Hair follicular keratinocyte (primary cell): ENCODE measurements at places on chromosomes 3 and 15. TPM values are rescaled to one million over a fixed set of nuclear protein-coding genes. Genes with fewer than 3 reads are reported as not detected.

The CPN2 gene
- not detected in 2 replicates for total RNA-seq

The CMTM8 gene
- 0.87 and 2.5 TPM in 2 replicates for total RNA-seq

The TMEM158 gene
- total RNA-seq = 3.0 and 4.3 TPM in 2 replicates

The GOLGA8S gene
- total RNA-seq = not detected in 2 replicates

The CPNE9 gene
- total RNA-seq = not detected in 2 replicates

The IFT122 gene
- 10.5 and 11.5 TPM in 2 replicates for total RNA-seq

The NPAP1 gene
- not detected in 2 replicates for total RNA-seq

The HTR3E gene
- not detected in 2 replicates for total RNA-seq

The MDFIC2 gene
- total RNA-seq = not detected in 2 replicates

The SLC24A5 gene
- total RNA-seq = not detected in 2 replicates

The ZSCAN2 gene
- 2.5 and 3.7 TPM in 2 replicates for total RNA-seq

The CHRNB4 gene
- total RNA-seq = not detected in 2 replicates

The GOLGA6L4 gene
- 0.23 and 1.6 TPM in 2 replicates for total RNA-seq

The ITGA11 gene
- total RNA-seq = 0.08 and 0.27 TPM in 2 replicates

The LDHAL6B gene
- not detected in 2 replicates for total RNA-seq

The MEX3B gene
- 1.2 and 1.6 TPM in 2 replicates for total RNA-seq

The PRR20G gene
- total RNA-seq = not detected in 2 replicates

The CHRFAM7A gene
- 0.23 and 3.2 TPM in 2 replicates for total RNA-seq

The IL16 gene
- total RNA-seq = not detected in 2 replicates

The EFCAB12 gene
- total RNA-seq = not detected in 2 replicates

The PRR23E gene
- total RNA-seq = not detected in 2 replicates

The DPH3 gene
- 13.1 and 14.4 TPM in 2 replicates for total RNA-seq

The FSD2 gene
- total RNA-seq = not detected in 2 replicates

The GXYLT2 gene
- total RNA-seq = 3.3 and 6.0 TPM in 2 replicates

The RTP3 gene
- total RNA-seq = not detected in 2 replicates

The DNASE1L3 gene
- not detected in 2 replicates for total RNA-seq

The SEMA3G gene
- 0.46 TPM in 1 of 2 replicates, not detected in the other for total RNA-seq

The CATSPER2 gene
- total RNA-seq = 0.46 and 0.78 TPM in 2 replicates

The TIMP4 gene
- 0.08 TPM in 1 of 2 replicates, not detected in the other for total RNA-seq

The SYNPR gene
- total RNA-seq = not detected in 2 replicates

The KNSTRN gene
- 32.8 and 79.5 TPM in 2 replicates for total RNA-seq

The PCCB gene
- 58.3 and 59.2 TPM in 2 replicates for total RNA-seq

The RGMA gene
- 0.55 and 1.1 TPM in 2 replicates for total RNA-seq

The B3GALNT1 gene
- total RNA-seq = 9.4 and 15.8 TPM in 2 replicates

The SCAMP5 gene
- total RNA-seq = under 0.01 TPM in 1 of 2 replicates, not detected in the other

The VIPR1 gene
- 1.5 and 3.7 TPM in 2 replicates for total RNA-seq

The IFT57 gene
- 48.0 and 52.2 TPM in 2 replicates for total RNA-seq

The EPHA6 gene
- not detected in 2 replicates for total RNA-seq

The DMXL2 gene
- total RNA-seq = 7.3 and 9.4 TPM in 2 replicates

The A4GNT gene
- total RNA-seq = not detected in 2 replicates

The CDC25A gene
- 3.4 and 25.5 TPM in 2 replicates for total RNA-seq

The DPPA2 gene
- not detected in 2 replicates for total RNA-seq
